ENCODE measurements at places on chromosomes 4 and X.

DNA sequence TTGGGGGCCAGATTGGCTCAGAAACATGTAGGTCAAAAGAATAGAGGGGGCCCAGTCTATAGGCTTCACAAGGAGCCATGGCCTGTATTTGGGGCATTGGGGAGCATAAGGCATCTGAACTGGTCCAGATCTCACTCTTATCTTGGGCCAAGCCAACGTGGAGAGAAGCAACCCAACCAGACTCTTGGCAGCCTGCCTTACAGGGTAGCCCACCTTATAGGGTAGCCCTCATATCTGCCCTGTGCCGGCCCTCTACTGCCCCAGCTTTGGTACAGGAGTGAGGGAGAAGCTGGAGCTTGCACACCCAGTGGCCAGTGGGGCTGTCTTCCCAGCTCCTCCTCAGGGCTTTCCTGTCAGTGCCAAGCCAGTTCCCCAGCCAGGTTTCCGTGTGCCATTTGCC is 142.2 kb downstream of the AMMECR1 start:
- no peak for DNase-seq

- no peak for DNase-seq
Measured at GRCh38 chr4:171948038-171948437, 134.8 kb downstream of the GALNTL6 start.

DNA sequence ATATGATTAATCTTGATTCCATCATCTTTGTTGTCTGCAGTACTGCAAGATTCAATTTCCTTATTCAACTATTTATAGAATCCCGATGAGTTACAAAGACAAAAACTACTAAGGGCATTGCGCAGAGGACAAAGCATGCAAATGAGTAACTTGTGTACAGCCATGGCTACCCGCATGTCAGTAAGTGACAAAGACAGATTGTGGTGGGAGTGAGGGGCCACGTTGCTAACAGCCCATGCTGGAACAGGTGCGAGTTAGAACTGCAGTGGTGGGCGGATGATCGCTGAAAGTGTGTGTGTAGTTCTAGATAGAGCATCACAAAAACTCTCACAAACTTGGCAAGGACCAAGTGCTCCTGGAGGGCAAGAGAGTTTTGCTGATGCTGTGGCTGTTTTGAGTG is 49.5 kb downstream of the ACOX3 start:
- no peak for DNase-seq

DNA sequence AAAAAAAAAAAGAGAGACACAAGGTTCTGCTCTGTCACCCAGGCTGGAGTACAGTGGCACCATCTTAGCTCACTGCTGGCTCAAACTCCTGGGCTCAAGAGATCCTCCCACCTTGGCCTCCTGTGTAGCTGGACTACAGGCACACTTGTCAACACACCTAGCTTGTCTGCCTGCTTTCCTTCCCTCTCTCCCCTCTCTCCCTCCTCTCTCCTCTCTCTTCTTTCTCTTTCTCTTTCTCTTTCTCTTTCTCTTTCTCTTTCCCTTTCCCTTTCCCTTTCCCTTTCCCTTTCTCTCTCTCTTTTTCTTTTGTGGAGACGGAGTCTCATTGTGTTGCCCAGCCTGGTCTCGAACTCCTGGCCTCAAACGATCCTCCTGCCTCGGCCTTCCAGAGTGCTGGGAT is 132.1 kb downstream of the DIPK2B start:
- no peak for DNase-seq

All from activated CD4-positive, alpha-beta T cell treated with anti-CD3 and anti-CD28 coated beads for 24 hours (primary cell).